CD8-positive, alpha-beta T cell (primary cell): ENCODE measurements at places on chromosomes 2 and 18.

DNA sequence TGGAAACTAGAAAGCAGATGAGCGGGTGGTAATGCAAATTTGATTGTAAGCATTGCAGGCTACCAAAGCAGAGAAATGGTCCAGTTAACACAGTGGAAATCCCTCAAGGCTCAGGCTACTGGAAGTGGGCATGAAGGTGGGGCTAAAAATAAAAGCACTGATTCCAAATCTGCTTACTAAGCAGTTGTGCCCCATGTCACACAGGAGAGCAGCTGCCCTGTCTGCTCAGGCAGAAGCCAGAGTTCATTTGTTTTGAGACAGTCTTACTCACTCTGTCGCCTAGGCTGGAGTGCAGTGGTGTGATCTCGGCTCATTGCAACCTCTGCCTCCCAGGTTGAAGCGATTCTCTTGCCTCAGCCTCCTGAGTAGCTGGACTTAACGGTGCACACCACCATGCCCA lies 42.5 kb upstream of the TSPYL6 start:
- DNase-seq, result no peak

GRCh38 chr18:26721854-26722564 lies 143.5 kb downstream of the AQP4 start:
- no peak for DNase-seq

DNA sequence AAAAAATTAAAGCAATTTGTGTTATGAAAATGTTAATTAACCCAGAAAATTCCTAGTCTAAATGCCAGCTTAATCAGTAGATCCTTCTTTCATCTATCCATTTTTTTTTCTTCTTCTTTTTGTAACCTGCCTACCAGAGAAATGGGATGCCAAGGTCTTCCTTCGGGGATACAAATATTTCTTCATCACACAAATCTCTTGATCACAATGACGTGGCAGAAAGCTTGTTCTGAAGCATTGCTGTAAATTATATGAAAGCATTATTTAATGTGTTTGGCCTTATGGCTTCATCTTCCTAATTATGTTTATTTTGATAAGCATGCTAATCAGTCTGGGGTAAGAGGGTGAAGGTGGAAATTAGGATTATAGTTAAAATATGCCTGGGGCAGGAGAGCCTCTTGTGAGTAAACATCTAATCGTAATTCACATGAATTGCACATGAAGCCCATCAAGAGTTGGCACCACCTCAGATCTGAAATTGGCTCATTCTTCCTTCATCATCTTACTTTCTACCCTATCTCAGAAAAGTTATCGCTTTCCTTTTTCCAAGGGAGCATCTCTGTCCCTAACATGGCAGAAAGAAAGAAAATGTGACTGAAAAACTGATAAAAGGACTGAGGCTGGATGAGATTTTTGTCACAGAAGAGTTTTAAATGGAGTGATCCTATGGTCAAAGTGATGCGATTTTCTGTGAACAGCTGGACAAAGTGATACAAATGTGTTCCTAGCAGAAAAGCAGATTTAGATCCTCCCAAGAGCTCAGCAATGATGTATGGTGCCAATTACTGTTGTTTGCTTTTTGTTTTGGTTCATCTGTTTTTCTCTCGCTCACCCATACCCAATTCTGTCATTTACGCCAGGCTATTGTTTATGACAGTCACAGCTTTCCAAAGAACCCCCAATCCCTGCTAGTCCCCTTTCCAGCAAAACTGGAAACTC lies 76.9 kb upstream of the PMAIP1 start:
- DNase-seq, result no peak

GRCh38 chr2:203951366-203951902 lies 14.9 kb downstream of the ICOS start:
- DNase-seq, result no peak

GRCh38 chr2:230472621-230473018 lies 56.6 kb downstream of the SP100 start:
- peak; percentile 24 for DNase-seq

DNA sequence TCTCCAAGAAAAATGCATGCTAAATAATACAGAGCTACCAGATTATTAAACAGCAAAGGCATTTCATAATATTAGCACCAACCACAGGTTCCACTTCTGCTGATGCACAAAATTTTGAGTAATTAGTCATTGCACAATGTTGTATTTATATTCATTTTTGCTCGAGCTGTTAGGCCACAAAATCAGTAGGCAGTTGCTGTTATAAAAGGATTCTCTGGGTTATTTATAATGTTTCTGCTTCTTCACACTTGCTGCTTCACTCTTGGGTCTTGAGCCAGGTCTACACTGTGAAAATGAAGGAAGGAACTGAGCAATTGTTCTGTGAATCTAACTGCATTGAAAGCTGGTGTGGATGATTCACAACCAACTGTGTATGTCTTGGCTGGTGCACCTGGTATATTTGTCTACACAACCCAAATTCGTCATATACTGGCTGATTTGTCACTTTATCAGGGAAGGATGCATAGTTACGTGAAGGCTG lies 38.3 kb downstream of the MRPL33 start:
- no peak for DNase-seq

DNA sequence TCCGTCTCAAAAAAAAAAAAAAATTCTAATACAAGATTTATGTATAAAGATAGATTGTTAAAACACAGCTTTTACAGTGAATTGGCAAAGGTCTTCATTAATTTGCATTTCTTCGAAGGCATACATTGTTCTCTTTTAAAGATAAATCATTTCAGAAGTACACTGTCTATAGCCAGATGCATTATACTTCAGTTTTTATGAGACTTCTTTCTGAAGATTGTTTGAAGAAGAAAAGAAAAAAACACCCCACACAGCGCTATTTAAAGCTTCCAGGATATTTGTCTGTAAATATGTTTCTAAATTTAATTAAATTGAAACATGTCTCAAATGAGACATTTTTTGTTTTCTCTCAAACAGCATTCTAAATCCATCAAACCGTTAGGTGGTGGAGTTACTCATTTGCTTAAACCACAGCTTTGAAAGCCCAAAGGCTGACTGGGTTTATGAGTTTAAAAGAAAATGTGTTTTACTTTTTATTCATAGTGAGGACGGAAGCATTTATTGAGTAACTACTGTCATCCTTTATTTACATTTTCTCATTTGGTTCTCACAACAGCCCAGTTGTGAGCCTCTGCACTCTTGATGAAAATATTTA lies 42.4 kb upstream of the C1GALT1C1L start:
- no peak for DNase-seq

DNA sequence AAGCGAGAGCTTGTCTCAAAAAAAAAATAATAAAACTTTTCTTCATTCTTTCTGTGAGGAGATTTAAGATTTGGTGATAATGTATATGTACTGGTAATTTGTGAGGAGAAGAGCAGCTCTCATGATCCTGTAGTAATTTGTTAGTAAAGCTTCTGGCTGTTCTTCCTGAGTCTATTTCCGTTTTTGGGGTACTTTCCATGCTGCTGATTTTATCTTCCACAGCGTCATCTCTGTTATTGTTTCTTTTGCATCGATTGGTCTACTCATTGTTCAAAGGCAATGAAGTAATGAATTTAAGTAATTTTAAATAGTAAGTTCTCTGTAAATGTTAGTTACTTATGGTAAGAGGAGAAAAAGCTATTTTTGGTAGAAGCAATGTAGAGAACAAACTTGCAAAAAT lies 12.0 kb downstream of the NDUFAF7 start:
- no peak for DNase-seq

DNA sequence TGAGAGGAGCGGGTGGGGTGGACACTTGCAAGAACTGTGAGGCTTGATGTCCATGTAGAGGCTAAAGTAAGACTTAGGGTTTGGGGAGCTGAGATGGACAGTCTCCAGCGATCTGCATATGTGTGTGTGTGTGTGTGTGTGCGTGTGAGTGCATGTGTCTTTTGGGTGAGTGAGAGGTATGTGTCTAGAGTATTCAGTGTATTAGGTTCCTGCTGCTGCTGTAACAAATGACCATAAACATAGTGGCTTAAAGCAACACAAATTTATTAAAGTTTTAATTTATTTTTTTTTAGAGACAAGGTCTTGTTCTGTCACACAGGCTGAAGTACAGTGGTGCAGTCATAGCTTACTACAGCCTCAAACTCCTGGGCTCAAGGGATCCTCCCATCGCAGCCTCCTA lies 155.4 kb upstream of the SPRED2 start:
- DNase-seq, result no peak

DNA sequence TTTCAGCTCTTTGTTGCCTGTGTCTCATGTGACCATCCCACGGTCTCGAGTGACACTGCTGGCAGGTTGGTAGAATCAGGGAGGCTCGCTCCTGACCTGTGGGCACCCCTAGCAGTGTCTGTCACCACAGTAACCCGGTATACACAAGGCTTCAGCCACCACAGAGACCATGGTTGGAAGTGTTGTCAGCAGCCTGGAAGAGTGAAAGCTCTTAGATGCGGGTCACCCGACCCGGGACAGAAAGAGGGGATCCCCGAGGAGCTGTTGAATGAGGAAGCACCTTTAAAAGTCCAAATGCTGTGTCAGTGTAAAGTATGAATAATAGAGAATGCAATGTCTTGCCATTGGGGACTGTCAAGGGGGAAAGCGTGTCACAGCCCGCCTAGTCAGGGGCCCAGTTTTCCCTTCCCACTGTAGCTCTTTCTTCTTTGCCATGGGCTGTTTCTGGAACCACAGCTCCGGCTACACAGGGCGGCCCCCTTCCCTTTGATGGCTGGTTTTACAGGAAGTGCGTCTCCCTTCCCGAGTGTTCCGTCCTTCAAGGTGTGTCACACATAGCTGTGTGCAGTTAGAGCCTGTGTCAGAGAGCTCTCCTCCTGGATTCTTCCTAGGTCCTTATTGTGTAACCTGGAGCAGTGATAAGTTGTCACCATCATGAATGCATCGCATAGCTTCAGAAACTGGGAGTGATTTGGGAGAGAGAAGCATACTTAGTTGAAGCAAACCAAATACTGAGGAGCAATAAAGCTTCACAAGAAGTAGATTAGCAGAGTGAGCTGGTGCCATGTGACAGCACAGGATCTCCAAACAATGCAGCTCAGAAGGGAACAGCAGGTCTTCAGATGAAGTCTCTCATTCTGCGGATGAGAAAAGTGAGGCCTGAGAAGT lies 81.4 kb downstream of the MTCL1 start:
- no peak for DNase-seq

- peak; percentile 71 for DNase-seq
These were observed 1.3 kb downstream of the CIAO1 start for GRCh38 chr2:96267159-96267971.

DNA sequence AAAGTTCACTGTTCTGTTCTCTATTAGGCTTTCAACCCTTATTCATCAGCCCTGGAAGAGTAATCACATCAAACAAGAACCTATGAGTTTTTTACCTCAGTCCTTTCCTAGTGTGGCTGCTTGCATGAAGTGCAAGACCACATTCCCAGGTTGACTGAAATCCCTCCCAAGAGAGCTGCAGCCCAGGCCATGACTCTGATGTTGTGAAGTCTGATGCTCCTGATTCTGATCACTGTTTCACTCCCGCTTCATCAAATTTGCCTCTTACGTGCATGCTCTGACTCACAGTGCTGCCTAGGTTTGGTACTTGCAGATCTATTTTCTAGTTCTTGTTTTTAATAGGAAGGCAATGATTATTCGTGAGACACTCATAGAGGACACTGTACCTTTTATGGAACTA lies 58.2 kb upstream of the DSEL start:
- DNase-seq, result no peak

- DNase-seq, result no peak
These were observed 115.0 kb downstream of the CERS6 start for GRCh38 chr2:168571061-168571460.
